Foreskin keratinocyte (primary cell): ENCODE measurements at places on chromosomes 16 and 17. TPM values are rescaled to one million over a fixed set of nuclear protein-coding genes. Genes with fewer than 3 reads are reported as not detected.

The RFNG gene
- total RNA-seq = 25.0 and 25.9 TPM in 2 replicates

The IRX3 gene
- total RNA-seq = 4.3 and 5.1 TPM in 2 replicates

The OTOA gene
- 0.07 and 0.17 TPM in 2 replicates for total RNA-seq

The KRTAP3-2 gene
- total RNA-seq = not detected in 2 replicates

The EEF2K gene
- 21.4 and 21.6 TPM in 2 replicates for total RNA-seq

The TUBB3 gene
- total RNA-seq = 29.0 and 60.8 TPM in 2 replicates

The BCL6B gene
- 0.07 and 0.10 TPM in 2 replicates for total RNA-seq

The SULT1A3 gene
- 7.5 and 8.2 TPM in 2 replicates for total RNA-seq

The ZG16 gene
- not detected in 2 replicates for total RNA-seq

The SGCA gene
- total RNA-seq = not detected in 2 replicates

The WNT9B gene
- total RNA-seq = not detected in 2 replicates

The PRSS36 gene
- 0.31 and 0.53 TPM in 2 replicates for total RNA-seq

The AMFR gene
- 68.3 and 69.7 TPM in 2 replicates for total RNA-seq

The OR4D1 gene
- total RNA-seq = not detected in 2 replicates

The C1QTNF8 gene
- not detected in 2 replicates for total RNA-seq
